D721Med (cell line): ENCODE measurements at places on chromosomes 2 and 18.

GRCh38 chr18:31498574-31499524, 872 bp downstream of the DSG2 start:
- no peak for DNase-seq

DNA sequence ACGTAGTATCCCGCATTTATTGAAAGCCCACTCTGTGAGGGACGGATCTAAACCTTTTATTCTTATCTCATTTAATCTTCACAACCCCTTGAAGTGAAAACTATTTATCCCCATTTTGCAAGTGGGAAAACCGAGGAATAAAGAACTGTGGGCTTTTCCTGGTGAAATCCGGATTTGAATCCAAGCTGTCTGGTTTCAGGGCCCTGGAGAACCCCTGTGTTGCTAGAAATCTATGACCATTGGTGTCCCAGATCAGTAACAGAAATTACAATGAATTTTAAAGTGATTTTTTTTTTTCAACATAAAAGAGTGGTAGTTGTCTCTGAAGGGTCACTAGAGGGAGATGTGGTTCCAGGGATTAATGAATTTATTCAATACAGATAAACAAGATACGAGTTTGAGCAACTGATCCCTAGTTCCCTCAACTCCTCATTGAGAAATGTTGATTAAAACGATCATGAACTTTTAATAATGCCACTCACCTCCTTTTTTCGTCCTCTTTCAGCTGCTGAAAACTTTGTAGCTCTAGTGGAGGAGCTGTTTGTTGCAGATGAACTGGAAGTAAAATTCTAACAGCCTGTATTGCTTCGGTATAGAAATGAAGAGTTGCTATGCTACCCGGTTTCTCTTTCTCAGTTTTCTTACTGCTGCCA, 940 bp downstream of the XRCC5 start:
- DNase-seq: no peak

DNA sequence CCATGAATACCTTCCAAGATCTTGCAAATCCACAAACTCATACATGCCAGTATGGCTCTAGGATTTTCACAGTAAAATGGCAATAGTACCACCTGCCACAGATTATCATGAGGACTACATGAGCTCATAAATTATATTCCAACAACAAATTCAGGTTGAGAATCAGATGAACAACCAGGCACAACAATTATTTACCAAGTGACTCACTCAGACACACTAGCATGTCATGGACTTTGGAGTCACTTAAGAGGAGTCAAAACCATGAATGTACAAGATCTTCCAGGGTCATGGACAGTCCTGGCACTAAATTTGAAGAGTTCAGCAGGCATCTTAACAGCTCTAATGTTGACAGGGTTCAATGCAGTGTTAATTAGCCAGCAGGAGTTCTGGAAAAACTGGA, 34.4 kb upstream of the BZW1 start:
- no peak for DNase-seq

DNA sequence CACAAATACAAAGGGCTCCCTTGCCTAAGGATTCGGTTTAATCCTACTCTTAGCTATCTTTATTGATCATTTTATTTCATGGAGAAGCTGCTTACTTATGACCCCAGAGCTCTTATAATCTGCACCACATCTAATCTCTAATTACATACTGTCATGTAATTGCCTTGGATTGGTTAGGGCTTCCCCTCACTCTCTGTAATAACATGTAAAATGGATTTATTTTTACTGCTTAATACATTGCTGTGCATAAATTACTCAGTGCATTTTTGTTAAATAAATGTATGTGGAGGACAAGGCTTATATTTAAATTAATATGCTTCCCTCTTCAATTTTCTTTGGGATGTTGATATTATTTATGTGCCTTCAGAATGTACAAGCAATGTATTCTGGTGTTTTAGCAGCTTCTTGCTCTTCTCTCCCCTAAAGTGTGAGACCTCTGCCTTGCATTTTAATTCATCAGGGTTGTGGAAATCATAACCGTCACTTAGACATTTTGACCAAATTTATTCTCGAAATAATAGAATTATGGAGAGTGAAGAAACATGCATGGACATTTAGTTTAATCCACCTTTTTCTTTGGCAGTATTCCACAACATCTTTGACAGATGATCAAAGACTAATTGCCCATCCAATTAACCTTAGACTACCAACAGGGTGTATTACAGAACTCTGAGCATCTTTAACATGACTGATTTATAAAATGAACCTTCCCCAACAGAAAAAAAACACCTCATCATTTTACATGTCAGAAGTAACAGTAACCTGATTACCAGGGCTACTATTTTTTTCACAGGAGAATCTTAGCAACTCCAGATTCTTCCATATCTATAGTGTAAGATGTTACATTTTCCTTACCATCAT, 692.6 kb downstream of the LRRTM4 start:
- no peak for DNase-seq

DNA sequence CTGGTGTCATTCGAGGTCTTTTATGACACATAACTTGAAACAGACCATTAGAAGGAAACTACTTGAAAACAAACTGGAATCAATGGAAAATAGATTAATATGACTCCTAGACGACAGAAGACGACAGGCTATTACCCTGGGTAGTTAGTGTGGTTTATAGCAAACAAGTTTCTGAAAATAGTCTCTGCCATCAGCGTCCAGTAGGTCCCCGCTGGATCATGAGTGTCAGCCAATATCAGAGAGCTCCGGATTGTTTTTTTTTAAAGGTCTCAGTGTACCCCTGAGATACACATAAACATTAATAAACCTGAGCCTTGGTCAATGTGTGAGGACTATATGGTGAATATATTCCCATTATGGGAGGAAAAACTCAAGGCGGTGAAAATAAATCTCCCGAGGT, 115.0 kb upstream of the THUMPD2 start:
- no peak for DNase-seq

DNA sequence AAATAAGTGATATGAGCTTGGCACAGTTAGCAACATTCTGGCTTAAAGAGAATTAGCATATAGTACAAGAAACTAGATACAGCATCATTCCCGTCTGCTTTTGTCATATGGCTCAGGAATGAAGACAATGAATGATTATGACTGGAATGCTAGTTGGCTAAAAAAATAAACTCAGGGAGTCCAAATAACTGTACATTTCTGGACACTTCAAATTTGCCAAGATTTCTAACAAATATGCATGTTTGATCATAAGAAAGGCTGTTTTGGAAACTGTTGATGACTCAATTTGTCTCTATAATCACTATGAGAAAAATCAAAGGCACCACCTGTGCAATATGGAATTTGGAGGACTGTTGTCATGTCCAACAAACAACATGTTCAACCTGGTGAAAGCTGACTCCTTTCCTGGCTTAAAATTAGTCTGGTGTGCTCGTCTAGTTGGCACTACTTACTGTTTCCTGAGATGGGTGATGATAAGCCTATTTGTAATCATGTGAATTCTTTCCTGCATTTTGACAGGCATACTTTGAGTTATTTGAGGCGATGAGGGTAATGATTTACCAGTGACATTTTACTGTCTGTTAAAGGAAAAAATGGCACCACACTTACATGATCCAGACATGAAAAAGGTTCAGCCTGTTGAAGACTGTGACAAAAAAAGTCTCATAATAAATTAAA, 133.9 kb upstream of the CDH20 start:
- no peak for DNase-seq

- no peak for DNase-seq
Measured at GRCh38 chr2:16251511-16252225, 311.3 kb downstream of the MYCN start.

DNA sequence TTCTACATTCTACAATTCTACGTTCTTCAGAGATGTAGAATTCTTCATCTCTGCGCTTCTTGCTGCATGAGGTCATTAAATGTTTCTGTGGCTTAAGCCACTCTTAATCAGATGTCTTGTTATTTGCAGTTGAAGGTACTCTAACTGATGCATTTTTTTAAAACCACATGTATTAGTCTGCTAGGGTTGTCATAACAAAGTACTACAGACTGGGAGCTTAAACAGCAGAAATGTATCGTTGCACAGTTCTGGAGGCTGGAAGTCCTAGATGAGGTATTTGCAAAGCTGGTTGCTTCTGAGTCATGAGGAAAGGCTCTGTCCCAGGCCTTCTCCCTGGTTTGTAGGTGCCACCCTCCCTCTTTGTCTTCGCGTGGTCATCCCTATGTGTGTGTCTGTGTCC, 176.3 kb upstream of the GLI2 start:
- no peak for DNase-seq

DNA sequence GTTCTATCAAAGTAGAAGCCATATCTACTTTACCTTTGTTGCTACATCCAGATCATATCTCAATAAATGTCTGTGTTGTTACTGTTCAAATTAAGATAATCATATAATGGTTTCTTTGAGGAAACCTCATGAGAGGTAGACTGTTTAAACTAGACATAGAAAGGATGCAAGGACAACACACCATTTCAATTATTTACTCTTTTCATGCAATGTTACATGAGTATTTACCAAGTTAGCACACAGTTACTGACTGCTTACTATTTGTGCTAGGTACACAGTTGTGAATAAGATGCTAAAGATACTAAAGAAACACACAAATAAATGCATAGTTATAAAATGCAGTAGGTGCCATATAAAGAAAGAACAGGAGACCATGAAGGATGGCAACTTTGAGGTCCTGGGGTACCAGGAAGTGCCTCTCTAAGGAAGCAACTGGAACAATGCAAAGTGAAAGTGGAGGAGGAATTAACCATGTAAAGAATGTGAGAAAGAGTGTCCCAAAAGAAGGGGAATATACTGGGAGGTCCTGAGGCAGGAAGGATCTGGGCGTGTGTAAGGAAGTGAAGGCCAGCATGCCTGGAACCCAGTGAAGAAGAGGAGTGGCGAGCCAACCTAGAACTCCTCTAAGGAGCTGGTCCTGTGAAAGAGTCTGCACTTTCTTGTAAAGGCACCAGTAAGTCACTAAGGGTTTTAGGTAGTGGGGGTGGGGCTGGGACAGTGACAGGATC, 39.4 kb downstream of the RBMS1 start:
- DNase-seq: no peak

GRCh38 chr18:61643884-61644647, 248.7 kb downstream of the RNF152 start:
- no peak for DNase-seq

DNA sequence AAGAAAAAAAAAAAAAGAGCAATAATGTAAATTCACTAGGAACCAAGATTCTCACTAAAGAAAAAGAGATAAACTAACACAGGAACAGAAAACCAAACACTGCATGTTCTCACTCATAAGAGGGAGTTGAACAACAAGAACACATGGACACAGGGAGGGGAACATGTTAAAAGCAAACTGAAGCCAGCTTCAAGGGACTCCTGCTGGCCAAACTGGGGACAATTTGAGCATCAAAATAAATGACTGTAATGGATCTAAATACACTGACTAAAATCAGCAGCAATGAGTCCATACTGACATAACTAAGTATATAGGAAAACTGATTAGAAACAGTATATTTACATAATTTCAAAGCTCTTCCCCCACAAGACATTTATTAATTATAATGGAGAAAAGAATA, 73.0 kb downstream of the FARSB start:
- no peak for DNase-seq

GRCh38 chr2:38720613-38721241, 30.4 kb downstream of the SRSF7 start:
- DNase-seq: no peak

DNA sequence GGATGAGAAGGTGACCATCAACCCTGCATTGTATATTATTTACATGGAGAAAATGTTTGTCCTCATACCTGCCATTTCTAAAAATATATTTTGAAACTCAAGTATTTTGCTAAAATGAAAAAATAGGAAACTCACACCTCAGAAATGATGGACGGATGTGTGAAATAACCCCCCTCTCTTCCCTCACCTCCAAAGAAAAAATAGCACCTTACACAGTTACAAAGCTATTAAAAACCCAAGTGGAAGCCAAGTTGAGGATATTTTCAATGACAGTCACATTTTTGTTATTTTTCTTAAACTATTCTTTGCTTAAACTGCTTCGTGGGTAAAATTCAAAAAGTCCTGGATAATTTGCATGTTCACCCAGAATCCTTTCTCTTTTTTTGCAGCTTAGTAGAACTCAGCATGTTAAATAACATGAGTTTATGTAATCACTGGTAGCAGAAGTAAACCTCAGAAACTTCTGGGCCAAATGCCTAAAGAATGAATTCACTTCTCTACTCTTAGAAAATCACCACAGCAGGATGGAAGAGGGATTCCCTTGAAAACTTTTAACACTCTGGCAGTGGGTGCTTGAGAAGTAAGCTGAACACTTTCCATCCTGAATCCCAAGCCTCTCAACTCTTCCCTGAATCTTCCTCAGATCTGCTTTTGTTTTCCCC, 768 bp downstream of the DSC1 start:
- no peak for DNase-seq

- no peak for DNase-seq
Measured at GRCh38 chr2:27954221-27954673, 63.7 kb downstream of the BABAM2 start.

DNA sequence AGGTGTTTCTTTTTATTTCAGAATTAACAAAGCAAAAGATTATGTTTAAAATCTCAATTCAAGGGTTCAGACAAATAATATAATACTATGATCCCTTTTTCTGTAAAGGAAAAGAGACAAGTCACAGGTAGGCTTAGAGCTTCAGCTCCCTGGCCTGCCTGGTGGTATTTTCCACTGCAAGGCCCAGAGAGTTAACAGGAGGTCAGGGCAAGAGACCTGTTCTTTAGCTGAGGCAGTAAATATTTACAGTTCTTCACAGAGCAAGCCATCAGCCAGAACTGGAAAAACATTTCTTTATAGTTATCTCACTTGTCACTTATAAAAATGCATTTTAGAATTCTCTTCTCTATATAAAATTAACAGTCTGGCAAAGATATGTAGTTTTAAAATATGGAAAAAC, 70.1 kb downstream of the EPG5 start:
- no peak for DNase-seq

DNA sequence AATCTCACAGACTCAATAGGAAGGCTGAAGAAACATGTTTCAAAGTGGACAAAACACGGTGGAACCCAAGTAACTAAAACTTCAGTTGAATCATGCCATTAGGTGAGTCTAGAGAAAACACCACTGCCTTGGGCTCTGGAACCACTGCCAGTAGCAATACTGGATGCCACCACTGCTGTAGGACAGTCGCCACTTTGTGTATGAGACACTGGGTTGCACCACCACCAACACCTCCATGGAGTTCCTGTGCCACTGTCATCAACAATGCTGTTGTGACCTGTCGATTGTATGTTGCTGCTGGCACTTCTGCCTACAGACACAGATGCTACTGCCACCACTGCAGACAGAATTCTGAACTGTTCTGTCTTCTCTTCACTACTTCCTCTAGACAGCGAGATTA, 686.7 kb downstream of the METTL4 start:
- DNase-seq: no peak

DNA sequence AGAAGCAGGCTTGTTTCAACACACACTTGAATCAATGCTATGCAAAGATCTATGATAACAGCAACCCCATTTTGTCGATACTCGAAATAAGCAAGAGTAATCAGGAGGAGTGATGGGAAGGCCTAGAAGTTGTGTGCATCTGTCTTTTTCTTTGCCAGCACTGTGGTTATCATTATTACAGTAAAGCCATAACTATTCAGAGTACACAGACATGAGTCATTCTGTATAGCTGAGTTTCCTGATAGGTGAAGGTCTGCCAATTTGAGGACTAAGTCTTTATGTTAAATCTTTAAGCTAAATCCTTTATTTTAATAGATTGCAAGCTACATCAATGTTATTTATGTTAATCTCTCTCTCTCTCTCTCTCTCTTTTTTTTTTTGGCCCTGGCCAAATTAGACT, 1344.4 kb upstream of the CELF4 start:
- no peak for DNase-seq
